ENCODE measurements at places on chromosomes 16 and 17. TPM values are rescaled to one million over a fixed set of nuclear protein-coding genes. Genes with fewer than 3 reads are reported as not detected.

The ITGA3 gene
- polyA plus RNA-seq, result 0.62 TPM

The BAHCC1 gene
- polyA plus RNA-seq, result not detected

The SPNS3 gene
- 0.59 TPM for polyA plus RNA-seq

The ADAP2 gene
- polyA plus RNA-seq, result 4.7 TPM

The ABCA8 gene
- polyA plus RNA-seq, result not detected

The SMPD3 gene
- polyA plus RNA-seq, result not detected

The TMEM235 gene
- not detected for polyA plus RNA-seq

The KCNJ16 gene
- polyA plus RNA-seq, result not detected

The SLC35G6 gene
- 0.39 TPM for polyA plus RNA-seq

The FOXO3B gene
- 0.64 TPM for polyA plus RNA-seq

The PRR29 gene
- polyA plus RNA-seq, result 4.0 TPM

The TOM1L1 gene
- not detected for polyA plus RNA-seq

The ATP2C2 gene
- polyA plus RNA-seq, result not detected

The HOXB9 gene
- polyA plus RNA-seq, result not detected
